RPMI7951 (cell line): ENCODE measurements at places on chromosomes 2 and 18. TPM values are rescaled to one million over a fixed set of nuclear protein-coding genes. Genes with fewer than 3 reads are reported as not detected.
A peak's percentile ranks its signal among the peaks of the same experiment; 100 is the strongest.

Gene FAM237A
- total RNA-seq = not detected in 2 replicates

- peak; percentile 16 for DNase-seq
These were observed 2.4 kb upstream of the CETN1 start for GRCh38 chr18:577643-578375.

DNA sequence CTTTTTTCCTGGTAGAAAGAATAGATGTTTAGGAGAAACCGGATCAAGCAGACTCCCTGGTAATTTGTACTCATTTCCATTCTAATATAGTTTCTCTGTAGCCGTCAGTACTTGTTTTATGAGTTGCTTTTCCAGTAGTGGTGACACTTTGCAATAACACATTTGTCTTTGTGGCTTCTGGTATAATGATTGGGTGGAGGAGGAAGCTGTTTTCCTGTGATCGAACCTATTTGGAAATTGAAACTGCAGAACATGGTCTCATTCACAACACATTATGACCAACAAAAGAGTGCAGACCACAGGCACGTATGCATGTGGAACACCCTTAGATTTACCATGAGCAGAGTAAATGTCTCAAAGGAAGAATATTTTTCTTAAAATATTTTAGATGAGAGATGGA is 7.6 kb upstream of the SERPINB12 start:
- DNase-seq = no peak

DNA sequence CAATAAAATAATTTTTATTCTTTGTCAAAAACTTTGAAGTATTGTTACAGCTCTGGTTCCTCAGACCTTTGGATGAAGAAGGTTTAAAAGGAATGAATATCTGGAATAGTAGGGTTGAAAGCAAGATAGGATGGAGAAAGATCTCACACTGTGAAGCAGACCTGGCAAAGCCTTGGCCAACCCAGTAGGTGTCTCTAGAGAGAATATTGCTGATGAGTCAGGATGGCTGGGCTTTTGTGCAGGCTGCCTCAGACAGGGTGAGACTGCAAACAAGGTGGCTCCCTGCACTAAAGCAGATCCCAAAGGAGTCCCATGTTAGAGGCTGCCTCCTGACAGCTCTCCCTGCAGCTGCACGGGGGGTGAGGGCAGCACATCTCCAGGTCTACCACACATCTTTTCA is 226.0 kb upstream of the ITGA4 start:
- peak; percentile 17 for DNase-seq

Gene CFC1
- not detected in 2 replicates for total RNA-seq

Gene DGUOK
- total RNA-seq = 161 and 169 TPM in 2 replicates

Gene IL18R1
- total RNA-seq = 0.10 TPM in 1 of 2 replicates, not detected in the other
